Gastrocnemius medialis (tissue), 4 donors: ENCODE measurements at places on chromosomes 3 and 15. TPM values are rescaled to one million over a fixed set of nuclear protein-coding genes. Genes with fewer than 3 reads are reported as not detected.

Gene MCF2L2
- 0.36 TPM for total RNA-seq

Gene PPARG
- 8.5 TPM for total RNA-seq

Gene IL20RB
- total RNA-seq, result 0.51 TPM

Gene NRROS
- total RNA-seq, result 1.3 TPM

Gene PLCH1
- total RNA-seq, result not detected

Gene SLC51B
- not detected for total RNA-seq

Gene SEMA5B
- not detected for total RNA-seq

Gene PLCD1
- 5.3 TPM for total RNA-seq

Gene RAB6B
- 0.31 TPM for total RNA-seq

Gene TERC
- total RNA-seq, result 29.7 TPM

Gene DNAJB11
- 24.7 TPM for total RNA-seq
